ENCODE measurements at places on chromosomes 12 and 14.

DNA sequence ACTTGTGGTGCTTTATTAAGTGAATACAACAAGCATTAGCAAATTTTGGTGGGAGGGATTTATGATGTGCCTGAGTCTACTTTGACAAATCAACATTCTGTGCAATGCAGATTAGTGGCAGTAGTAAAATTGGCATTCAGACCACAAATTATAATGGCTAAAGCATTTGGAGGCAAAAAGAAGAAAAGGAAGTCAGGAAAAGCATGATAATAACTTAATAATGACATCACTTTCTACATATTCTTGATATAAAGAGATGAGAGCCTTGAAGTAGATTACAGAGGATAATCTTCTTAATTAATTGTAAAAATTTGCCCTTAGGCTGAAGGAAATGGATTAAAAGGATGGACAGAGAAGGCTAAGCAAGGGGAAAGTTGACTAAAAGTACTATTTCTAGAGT, 126.0 kb downstream of the SLC6A15 start:
- H3K4me3 ChIP-seq, result no peak overlapping the region
- no peak for DNase-seq
- no peaks in the 10 kb centered on the region for H3K27me3 ChIP-seq
- no peaks in the 10 kb centered on the region for H3K4me1 ChIP-seq

DNA sequence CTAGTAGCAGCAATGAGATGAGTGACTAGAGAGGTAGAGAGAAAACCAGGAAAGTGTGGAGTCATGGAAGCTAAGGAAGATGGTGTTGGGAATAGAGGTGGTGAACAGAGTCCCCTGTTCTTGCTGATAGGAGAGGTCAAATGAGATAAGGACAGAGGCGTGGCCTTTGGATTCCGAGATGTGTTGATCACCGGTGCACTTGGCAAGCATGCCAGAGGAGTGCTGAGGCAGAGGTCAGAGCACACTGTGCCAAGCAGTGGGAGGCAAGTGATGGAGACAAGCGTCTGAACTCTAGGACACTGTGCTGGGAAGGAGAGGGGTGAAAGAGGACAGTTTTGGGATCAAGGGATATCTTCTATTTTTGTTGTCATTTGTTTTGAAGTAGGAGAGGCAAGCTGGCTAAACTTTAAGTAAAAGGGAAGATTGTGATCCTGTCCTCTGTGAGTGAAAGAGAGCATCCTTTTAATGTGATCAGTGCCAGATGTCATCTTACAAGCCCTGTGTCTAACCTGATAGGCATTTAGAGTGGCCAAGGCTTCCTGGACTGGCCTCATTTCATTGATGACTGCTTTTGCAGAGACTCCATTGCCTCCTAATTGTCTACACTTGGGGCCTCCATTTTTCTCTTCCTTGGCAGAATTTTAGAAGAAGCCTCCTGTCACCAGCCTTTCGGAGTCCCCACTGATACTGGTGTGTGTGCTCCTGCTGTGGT, 336.4 kb downstream of the CACNA1C start:
- no peak overlapping the region for H3K27ac ChIP-seq
- H3K36me3 ChIP-seq, result no peaks in the 10 kb centered on the region
- H3K27me3 ChIP-seq, result no peaks in the 10 kb centered on the region
- H3K4me1 ChIP-seq, result no peaks in the 10 kb centered on the region

- H3K4me1 ChIP-seq, result no peaks in the 10 kb centered on the region
- H3K36me3 ChIP-seq, result peaks cover 27% of the 10 kb centered on the region
- no peak overlapping the region for H3K27ac ChIP-seq
Observed at GRCh38 chr12:57395121-57395520, 35.7 kb downstream of the R3HDM2 start.

- H3K27me3 ChIP-seq, result no peaks in the 10 kb centered on the region
- H3K4me1 ChIP-seq, result no peaks in the 10 kb centered on the region
- no peak overlapping the region for H3K4me3 ChIP-seq
Observed at GRCh38 chr12:90499795-90500194, 455.2 kb downstream of the CCER1 start.

Data from activated CD8-positive, alpha-beta T cell treated with anti-CD3 and anti-CD28 coated beads, Interleukin-2, amount 10 ng/mL, durations not matched to agents 7 days and 5 days (primary cell).